ENCODE measurements at places on chromosomes 3 and 15.

DNA sequence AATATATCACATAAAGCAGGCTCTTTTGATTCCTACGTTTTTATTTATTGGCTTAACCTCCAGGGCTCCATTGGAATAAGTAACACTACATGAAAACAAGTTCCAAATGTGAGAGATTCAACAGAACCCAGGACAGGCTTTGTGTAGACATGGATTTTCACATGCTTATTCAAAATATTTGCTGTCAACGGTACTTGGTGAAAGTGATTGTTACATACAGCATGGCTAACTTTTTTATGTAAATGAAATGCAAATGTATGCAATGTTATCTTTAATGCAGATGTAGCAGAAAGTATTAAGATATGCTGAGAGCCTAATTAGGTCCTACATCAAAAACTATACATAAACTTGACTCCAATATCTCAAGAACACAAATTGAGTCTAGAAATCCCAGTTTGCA lies 212.0 kb downstream of the RORA start:
- DNase-seq, result no peak

DNA sequence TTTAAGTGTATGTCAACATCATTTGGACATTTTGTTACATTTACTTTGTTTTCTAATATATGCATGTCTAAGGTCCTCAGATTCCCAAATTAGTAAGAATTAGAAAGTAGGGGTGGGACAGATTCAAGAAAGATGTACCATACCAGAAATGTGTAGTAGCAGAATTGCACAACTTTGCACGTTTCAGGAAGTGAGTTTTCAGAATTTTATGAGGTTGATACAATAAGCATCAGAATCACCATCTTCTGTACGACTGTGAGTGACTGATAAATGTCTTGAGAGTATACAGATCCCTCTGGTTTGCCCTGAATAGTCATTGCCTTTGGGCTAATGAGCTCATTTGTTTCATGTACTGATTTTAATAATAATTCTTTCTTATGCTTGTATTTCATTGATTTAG lies 9.3 kb downstream of the ARIH2 start:
- no peak for DNase-seq

- no peak for DNase-seq
These were observed 46.7 kb downstream of the RTP1 start for GRCh38 chr3:187243933-187244524.

DNA sequence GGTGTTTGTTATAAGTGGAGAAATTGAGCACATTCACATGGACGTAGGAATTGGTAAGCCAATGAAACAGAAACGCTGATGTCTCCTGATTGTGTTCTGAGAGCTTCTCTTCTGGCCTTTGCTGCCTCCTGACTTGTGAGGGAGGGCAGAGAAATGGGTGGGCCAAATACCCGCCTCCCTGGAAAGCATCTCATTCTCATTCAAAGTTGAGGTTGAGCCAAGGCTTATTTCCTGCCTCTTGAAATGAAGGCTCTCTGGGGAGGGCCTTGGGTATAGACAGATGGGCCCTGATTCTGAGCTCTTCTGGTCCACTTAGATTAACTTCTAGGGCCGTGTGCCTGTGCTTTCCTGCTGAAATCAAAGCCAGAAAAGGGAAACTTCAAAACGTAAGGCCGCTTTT lies 57.4 kb upstream of the MYZAP start:
- DNase-seq, result no peak

DNA sequence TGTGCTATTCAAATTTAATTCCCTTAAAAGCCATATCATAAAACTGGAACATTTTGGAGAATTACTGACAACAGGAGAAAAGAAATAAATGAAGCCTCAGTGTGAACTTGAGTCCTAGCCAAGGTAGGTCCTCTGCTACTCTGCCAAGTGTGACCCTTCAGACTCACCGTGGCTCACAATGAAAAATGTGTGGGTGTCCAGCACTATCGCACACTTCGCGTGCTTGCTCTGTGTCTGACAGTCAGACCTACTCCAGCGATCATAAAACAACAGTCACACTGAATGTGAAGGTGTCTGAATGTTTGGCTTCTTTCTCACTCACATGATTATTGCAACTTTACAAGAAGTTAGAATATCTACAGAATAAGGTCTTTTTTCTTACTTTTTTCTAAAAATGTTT lies 65.8 kb upstream of the TRA2B start:
- no peak for DNase-seq

DNA sequence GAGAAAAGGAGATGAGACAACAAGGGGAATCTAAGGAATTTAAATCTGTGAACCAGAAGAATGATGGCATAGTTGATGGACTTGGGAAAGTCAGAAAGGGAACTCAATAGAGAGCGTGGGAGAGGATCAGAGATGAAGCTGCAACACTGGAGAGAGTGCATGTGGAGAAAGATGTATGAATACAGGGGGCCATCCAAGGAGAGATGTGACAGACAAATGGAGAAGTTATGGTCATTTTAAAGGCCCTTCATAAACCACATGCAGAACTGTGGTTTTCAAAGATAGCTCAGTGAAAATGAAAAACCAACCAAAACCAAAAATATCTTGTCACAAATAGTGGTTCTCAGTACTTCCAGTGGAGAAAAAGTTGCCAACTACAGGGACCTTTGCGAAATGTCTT lies 265.2 kb downstream of the SUCLG2 start:
- DNase-seq, result no peak

GRCh38 chr15:87733541-87733941 lies 523.0 kb downstream of the NTRK3 start:
- DNase-seq, result no peak

DNA sequence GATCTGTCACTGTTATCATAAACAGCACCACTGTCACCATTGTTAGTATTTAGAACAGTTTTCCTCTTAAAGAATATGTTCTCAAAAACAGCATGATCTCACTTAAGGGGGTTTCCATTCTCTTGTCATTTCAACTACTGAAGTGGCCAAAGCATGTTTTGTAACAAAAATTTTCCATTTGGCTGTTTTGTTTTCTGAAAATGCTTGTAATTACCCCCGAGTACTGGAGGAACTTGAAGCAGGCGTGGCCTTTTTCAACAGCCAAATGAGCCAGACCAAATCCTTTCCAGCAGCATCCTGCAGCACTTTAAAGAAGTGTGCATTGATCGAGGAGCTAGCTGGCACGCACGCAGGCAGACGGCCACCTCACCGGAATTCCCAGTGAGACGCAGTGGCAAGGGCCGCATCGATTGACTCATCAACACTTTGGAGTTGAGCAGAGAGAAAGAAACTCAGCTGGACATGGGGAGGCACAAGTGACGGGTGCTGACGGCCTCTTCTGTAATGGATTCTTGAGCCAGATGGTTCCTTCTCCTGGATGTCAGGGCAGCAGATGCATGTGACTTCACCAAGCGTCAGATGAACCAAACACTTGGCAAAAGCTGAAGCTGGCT lies 234.3 kb upstream of the IGF1R start:
- no peak for DNase-seq

DNA sequence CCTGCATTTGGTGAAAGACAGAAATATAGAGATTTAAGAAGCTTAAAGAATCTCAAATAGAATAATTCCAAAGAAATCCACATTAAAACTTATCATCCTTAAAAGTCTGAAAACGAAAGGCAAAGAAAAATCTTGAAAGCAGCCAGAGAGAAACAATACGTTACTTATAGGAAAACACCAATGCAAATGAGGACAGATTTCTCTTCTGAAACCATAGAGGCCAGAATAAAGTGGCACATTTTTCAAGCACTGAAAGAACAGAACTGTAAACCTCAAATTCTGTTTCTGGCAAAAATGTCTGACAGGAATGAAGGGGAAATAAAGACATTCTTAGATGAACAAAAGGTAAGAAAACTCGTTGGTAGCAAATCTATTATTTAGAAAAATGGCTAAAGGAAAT lies 13.8 kb upstream of the ACTC1 start:
- no peak for DNase-seq
